Spinal cord (tissue), 10 donors: ENCODE measurements at places on chromosomes 6 and 20. TPM values are rescaled to one million over a fixed set of nuclear protein-coding genes. Genes with fewer than 3 reads are reported as not detected.

TPX2 gene
- total RNA-seq = 29.5 TPM

C6orf52 gene
- total RNA-seq = 7.1 TPM

PSMF1 gene
- 41.8 TPM for total RNA-seq

KCNS1 gene
- 4.0 TPM for total RNA-seq

BLTP3A gene
- 14.0 TPM for total RNA-seq

DNA sequence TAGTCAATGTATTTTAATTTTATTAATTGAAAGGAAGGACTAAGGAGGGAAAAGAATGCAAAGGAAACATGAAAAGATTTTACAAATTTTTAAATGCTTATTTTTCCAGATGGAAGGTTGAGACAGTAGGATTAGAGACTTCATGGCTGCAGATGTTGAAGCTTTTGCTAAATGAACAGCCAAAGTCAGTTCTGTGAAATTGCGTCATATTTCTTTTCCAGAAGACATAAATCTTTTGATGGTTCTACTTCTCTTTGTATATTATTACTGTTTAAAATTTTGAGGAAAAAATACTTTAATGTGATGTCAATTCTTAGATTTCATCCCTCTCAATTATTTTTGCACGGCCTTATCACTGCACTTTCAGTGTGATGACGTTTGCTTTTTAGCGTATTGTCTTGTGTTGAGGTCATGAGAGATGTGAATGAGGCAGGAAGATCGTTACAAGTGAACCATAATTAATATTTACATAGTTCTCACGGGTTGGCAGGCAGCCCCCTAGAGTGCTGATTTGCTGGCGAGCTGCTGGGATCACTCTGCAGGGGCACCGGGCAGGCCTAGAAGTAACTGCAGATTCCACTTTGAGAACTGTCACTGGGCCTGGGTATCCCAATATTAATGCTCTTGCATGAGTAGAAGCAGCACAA lies 158.1 kb downstream of the TBXT start:
- peaks cover 43% of the 10 kb centered on the region for H3K4me1 ChIP-seq
- no peaks in the 10 kb centered on the region for H3K36me3 ChIP-seq
- peak overlapping the region; percentile 54 for H3K4me3 ChIP-seq
- H3K27ac ChIP-seq = no peak overlapping the region
- no peak for DNase-seq

- H3K4me1 ChIP-seq = peaks cover 28% of the 10 kb centered on the region
- H3K27ac ChIP-seq = no peak overlapping the region
- peaks cover 10% of the 10 kb centered on the region for H3K27me3 ChIP-seq
These were observed 1.5 kb downstream of the NOL4L start for GRCh38 chr20:32583581-32584070.

GRCh38 chr20:8156235-8157079 lies 24.4 kb downstream of the PLCB1 start:
- H3K4me3 ChIP-seq = no peak overlapping the region
- H3K27me3 ChIP-seq = no peaks in the 10 kb centered on the region
- H3K4me1 ChIP-seq = no peaks in the 10 kb centered on the region

- H3K36me3 ChIP-seq = peaks cover 2% of the 10 kb centered on the region
- H3K4me3 ChIP-seq = no peak overlapping the region
- no peak overlapping the region for H3K27ac ChIP-seq
- H3K4me1 ChIP-seq = no peaks in the 10 kb centered on the region
These were observed 3.9 kb downstream of the SLA2 start for GRCh38 chr20:36642136-36642535.

- H3K27me3 ChIP-seq = no peaks in the 10 kb centered on the region
- no peaks in the 10 kb centered on the region for H3K36me3 ChIP-seq
- DNase-seq = no peak
- no peak overlapping the region for H3K27ac ChIP-seq
- no peak overlapping the region for H3K4me3 ChIP-seq
- H3K4me1 ChIP-seq = no peaks in the 10 kb centered on the region
These were observed 121.2 kb downstream of the SIM1 start for GRCh38 chr6:100343316-100344077.

DNA sequence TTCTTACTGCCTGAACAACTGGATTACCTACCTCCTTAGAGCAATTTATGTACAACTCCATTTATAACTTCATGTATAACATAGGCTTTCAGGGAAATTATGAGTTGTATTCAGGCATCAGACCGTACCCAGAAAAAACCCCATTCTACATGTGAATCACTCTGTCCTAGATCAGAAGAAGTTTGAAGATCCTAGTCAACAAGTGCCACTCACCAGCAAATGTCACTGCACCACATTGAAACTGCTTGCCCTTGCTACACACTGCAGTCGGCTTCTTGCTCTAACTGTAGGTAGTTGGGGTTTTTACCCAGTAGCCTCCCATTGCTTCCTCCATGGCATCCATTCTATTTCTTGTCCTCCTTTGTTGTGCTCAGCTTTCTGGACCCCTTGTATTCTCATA lies 132.4 kb downstream of the DNAH8 start:
- no peak overlapping the region for H3K4me3 ChIP-seq
- no peaks in the 10 kb centered on the region for H3K27me3 ChIP-seq
- H3K27ac ChIP-seq = no peak overlapping the region
- no peaks in the 10 kb centered on the region for H3K4me1 ChIP-seq
